Activated naive CD4-positive, alpha-beta T cell treated with anti-CD3 and anti-CD28 coated beads, Interleukin-2, amount 50 U/mL, for 72 hours (primary cell): ENCODE measurements at places on chromosomes 1 and 21. TPM values are rescaled to one million over a fixed set of nuclear protein-coding genes. Genes with fewer than 3 reads are reported as not detected.

DNA sequence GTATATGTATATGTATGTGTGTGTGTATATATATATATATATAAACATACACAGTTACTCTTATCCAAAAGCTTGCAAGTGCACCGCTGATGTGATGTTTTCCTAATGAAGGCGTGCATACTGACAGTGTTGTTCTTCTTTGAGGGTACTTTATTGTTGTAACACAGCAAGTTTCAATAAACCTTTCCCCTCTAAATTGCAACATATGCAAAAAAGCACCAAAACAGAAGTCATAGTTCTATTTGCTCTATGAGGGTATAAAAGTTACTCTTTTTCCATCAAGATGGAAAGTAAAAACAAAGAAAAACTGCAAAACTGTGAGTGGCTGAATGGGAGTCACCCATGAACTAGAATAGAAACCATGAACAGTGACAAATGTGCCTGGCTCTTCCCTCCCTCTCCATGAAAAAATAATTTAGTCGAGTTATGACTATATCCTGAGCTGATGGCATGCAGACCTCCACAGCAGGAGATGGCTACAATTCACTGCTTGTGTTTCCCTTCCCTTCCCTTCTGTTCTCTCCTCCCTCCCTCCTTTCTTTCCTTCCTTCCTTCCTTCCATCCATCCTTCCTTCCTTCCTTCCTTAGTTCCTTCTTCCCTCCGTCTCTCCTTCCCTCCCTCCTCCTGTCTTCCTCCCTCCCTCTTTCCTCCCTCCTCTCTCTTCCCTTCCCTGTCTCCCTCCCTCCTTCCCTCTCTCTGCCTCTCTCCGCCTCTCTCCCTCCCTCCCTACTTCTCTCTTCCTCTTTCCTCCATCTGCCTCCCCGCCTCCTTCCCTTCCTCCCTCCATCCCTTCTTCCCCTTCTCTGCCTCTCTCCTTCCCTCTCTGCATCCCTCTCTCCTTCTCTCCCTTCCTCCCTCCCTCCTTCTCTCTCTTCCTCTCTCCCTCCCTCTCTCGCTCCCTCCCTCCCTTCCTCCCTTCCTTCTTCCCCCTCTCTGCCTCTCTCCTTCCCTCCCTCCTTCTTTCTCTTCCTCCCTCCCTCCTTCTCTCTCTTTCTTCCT is 220.7 kb upstream of the POU3F1 start:
- no peak for DNase-seq

- DNase-seq: no peak
These were observed 4.0 kb upstream of the EXTL1 start for GRCh38 chr1:26017606-26018005.

DNA sequence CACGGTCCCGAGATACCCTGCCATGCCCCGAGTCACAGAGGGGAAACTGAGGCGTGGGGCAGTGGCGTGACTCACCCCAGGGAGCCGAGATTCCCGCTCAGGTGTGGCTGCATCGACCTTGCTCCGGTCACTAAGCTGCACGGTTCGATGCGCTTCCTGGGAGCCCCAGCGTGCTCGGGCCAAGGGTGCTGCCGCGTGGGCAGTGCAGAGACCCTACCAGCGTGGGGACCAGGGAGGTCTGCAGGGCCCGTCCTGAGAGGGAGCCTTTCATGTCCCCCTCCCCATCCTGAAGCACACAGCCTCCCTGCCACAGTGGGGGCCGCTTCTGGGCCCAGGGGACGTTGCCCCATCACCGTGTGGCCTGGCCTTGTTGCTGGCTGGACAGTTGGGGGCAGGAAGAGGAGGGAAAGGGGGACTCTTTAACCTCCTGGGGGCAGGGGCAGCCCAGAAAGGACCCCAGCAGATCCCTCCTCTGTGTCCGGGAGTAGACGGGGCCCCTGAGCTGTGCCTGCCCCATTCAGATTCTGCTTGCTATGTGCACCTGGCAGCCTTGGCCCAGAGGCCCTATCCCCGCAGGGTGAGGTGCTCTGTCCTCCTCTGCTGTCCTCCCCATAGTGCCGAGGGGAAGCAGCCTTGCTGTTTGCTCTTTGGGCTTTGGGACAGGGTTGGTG is 52.3 kb downstream of the COL18A1 start:
- no peak for DNase-seq

- no peak for DNase-seq
These were observed 100.2 kb upstream of the SYT6 start for GRCh38 chr1:114253900-114254299.

- no peak for DNase-seq
These were observed 19.4 kb upstream of the UBE2U start for GRCh38 chr1:64184003-64184440.

DNA sequence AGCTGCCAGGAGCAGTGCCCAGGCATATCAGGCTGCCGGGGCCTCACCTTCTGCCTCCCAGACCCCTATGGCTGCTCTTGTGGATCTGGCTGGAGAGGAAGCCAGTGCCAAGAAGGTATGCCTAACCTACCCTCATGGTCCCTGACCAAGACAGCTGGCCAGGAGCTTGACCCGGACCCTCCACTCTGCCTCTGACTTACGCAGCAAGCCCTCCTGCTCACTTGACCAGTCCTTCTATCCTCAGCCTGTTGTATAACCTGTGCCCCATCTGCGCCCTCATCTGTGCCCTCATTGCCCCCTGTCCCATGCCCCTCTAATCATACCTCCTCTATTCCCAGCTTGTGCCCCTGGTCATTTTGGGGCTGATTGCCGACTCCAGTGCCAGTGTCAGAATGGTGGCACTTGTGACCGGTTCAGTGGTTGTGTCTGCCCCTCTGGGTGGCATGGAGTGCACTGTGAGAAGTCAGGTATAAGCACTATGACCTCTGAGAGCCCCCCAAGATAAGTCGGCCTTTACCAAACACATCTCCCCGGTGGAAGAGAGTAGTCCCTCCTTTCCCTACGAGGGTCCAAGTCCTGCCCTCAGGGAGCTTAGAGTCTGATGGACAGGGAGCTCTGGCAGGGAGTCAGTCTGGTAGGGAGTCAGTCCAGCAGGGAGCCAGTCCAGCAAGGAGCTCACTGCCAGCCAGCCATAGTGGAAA is 6.8 kb downstream of the TIE1 start:
- DNase-seq: no peak

DNA sequence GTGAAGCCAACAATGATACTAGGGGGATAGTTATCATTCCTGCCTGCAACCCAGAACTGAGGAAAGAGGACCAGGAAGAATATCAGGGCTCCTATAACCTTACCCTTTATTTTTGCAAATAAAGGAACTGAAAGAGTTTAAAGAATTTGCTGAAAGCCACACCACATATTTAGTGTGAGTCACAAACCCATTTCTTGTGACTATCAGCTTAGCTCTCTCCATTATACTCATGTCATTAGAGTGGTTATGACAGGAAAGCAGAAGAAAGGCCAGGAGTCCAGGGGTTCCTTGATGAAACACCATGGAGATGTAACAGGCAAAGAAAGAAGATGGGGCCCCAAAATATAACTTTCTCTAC is 141.1 kb upstream of the SAMSN1 start:
- DNase-seq: no peak

DNA sequence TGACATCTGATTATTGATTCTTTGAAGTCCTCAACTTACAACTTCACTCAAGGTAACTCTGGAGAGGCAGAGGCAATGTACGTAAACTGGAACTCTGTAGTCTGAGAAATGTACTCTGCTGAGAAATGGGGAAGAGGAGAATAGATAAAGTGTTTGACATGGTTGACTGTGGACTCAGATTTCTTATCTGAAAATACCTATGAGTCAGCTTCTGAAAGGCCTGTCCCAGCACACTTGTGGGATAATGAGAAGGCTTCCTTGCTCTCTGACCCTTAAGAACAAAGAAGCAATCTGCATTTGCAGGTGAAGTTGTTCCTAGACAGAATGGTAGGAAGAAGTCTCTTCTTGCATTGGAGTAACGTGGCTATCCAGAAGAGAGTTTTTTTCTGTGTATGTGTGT is 1573.5 kb downstream of the BRINP3 start:
- no peak for DNase-seq

- no peak for DNase-seq
These were observed 38.7 kb downstream of the CFH start for GRCh38 chr1:196690582-196690981.

GRCh38 chr1:18572022-18572880 is 58.4 kb upstream of the PAX7 start:
- no peak for DNase-seq

- no peak for DNase-seq
These were observed 123.6 kb downstream of the PEX14 start for GRCh38 chr1:10598389-10598702.

- DNase-seq: no peak
These were observed 21.5 kb upstream of the SLC44A5 start for GRCh38 chr1:75632350-75632949.

DNA sequence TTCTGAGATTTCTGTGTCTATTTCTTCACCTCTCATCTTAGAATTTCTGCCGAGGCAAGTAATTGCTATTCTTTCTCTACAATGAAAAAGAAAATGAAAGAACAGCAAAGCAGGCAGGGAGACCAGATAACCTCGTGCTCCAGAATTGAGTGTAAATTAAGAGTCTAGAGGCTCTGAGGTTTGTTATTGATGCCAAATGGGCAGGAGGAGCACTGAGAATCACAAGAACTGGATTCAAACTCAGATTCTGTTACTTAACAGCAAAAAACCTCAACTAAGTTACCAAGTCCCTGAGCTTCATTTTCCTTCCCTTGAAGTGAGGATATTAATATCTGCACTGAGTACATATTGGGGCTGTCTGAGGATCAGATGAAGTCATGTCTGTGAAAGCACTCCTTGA is 5.5 kb upstream of the DDR2 start:
- DNase-seq: no peak

DNA sequence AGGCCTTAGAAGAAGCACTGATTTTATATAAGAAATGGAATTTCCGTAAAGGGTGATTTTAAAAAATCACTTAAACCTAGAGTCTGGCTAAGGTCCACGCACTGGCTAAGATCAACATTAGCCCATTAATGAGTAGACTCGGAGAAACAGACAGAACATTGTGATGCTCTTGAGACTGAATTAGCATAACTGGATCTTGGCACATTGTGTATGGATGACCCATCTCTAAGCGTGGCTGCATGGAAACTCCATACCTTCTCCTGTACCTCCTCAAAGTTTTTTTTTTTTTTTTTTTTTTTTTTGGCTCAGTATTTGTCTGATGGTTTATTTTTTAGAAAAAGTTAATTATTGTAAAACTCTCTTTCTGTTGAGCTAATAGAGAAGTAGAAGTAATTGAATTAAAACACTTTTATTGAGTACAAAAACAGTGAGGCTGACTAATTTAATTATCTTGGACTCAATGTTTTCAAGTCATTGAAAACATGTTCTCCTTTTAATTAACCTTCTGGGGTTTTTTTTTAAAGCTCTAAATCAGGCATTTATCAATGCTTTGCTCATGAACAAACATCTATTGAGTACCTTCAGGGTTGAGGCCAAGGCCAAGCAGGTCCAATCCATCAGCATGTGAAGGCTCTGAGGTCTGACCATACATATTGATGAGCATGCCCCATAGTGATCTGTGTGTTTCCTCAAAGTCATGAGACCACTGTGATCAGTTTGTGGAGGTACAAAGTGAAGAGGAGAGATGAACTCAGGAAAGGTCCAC is 74.0 kb downstream of the TLR5 start:
- DNase-seq: no peak

DNA sequence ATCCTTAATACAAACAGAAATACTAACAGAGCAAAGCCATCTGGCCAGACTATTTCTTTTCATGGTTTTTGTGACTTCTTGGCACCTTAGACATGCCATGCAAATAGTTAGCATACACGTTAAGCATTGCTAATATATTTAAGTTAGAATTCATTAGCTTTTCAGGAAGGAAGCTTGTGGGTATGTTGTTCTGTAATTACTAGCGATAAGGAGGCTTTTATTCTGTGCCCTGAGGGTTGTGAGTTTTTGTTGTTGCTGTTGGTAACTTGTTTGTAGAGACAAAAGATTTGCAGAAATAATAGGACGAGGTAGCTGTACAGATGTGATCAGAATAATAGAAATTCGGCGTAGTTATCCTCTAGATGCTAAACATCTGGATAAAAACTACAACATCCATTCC is 305.3 kb downstream of the TM2D1 start:
- no peak for DNase-seq

GRCh38 chr1:93076268-93076667 is 2.8 kb upstream of the MTF2 start:
- DNase-seq: no peak

GRCh38 chr1:235708390-235708962 is 58.9 kb upstream of the GNG4 start:
- no peak for DNase-seq

DNA sequence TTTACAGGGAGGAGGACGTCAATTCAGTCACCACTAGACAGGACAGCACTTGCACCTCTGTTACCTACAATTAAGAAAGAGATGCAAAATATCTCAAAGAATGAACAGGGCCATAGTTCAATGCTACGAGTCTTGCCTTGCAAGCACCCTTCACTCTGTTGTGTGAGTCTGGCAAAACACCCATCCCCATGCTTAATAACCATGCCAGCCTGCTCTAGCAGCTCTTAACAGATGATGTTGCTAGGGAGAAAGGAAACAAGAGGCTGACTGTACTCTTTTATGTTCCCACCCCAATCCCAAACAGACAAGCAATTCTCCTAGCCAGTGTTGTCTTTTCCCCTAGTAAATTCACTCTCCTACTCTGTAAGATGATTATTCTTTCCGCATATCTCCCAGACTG is 5.3 kb downstream of the CBR1 start:
- DNase-seq: no peak

GRCh38 chr1:28926629-28927265 is 12.4 kb downstream of the EPB41 start:
- peak; percentile 21 for DNase-seq

DNA sequence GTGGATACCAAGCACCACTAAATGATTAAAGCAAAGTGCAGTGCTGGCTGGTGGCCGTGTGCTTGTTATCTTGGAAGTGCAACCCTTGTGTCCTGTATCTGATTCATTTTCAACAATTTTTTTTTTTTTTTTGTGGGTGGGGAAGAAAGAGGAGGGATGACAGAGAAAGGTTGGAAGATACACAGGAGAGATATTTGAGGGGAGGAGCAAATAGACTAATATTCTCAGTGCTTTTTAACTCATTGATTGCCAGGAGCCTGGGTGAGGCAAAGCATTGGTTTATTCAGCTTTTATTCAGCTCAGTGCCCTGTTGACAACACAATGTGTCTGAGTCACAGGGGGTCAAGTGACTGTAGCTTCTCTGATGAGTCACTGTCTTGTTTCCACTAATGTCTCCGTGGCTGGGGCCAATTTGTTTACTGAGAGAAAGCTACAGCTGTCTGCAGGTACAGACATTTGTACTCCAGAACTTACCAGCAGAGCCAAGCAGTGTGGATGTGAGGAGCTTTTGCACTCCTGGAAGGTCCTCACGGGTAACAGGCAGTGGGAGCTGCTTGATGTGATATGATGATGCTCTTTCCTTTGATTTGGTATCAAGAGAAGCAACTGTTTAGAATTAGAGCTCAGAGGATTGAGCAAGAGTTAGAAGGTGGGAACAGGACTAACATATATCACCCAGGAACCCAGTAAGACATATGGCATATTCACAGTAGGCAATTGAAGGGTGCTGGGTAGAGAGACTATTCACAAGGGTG is 23.6 kb upstream of the DNM3 start:
- peak; percentile 55 for DNase-seq

The UMODL1 gene
- 0.09 TPM for total RNA-seq

The MASP2 gene
- not detected for total RNA-seq

The CEP350 gene
- total RNA-seq: 41.9 TPM

The LCE1A gene
- total RNA-seq: not detected

The TRIM67 gene
- 0.02 TPM for total RNA-seq

The CFHR3 gene
- total RNA-seq: not detected

The HMGCS2 gene
- total RNA-seq: not detected
